ENCODE measurements at places on chromosomes 5 and 9.

- DNase-seq = no peak
These were observed 162.5 kb downstream of the IRX2 start for GRCh38 chr5:2588850-2589501.

DNA sequence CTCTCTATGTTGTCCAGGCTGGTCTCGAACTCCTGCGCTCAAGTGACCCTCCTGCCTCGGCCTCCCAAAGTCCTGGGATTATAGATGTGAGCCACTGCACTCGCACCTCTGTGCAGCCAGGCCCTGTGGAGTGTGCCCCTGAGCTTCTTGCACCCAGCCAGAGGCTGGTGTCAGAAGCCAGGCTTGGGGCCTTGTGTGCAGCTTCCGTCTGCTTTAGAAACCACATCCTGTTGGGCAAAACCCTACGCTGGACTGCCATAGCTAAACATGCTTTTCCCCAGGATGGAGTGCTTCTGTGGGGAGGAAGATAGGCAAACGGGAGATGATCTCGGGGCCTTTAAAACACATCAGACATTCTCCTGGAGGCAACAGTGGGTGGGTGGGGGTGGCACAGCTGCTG lies 40.1 kb downstream of the PRRT1B start:
- peak; percentile 74 for DNase-seq

- DNase-seq = no peak
These were observed 249.9 kb downstream of the MARCHF11 start for GRCh38 chr5:15929611-15930263.

GRCh38 chr5:120678279-120678678 lies 214.2 kb downstream of the PRR16 start:
- no peak for DNase-seq

- no peak for DNase-seq
These were observed 53.9 kb downstream of the TRIO start for GRCh38 chr5:14197056-14197455.

Measured in activated CD4-positive, alpha-beta T cell treated with anti-CD3 and anti-CD28 coated beads, Interleukin-2, Interleukin-4, amounts not matched to agents 100 ng/mL and 50 ng/mL, durations not matched to agents 16 hours and 8 hours (primary cell).